Mesothelial cell of epicardium (in vitro differentiated cells): ENCODE measurements at places on chromosomes 5 and 9.

GRCh38 chr9:109035684-109036423 is 22.6 kb upstream of the CTNNAL1 start:
- no peak for DNase-seq

GRCh38 chr5:61115968-61116367 is 46.3 kb downstream of the SMIM15 start:
- no peak for DNase-seq

- no peak for DNase-seq
Measured at GRCh38 chr9:109108318-109108717, 11.4 kb downstream of the TMEM245 start.

DNA sequence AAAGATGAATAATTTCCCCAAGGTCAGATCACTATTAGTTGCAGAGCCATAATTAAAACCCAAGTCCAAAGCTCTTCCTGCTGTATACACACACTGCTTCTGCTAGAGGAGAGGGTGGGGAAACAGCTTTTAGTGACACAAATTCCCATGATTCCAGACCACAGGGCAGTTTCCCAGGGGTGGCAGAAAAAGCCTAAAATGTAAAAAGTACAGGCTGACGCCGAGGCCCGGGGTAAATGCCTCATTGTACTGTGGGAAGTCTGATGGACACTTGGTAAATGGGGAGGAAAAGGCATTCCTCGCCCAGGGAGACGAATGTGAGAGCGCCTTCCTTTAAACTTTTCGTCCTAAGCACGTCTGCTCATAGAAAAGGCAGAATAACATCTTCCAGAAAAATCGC is 65.7 kb downstream of the DENND1A start:
- DNase-seq: no peak

DNA sequence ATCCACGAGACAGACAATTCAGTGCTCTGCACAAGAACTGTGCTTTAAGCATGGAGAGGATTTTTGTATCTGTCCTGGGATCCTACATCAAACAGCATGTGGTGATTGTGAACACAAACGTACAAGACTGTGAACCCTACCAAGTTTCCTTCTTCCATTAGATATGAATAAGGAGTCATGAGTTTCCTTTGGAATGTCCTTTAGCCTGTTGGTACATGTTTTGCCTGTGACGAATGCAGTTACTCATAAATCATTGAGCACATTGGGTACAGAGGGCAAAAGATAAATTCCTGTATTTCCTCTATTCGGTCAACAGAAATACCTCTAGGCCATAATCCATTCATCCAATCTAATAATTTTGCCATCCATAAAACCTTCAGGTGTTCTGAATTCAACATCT is 61.5 kb downstream of the FXN start:
- DNase-seq: no peak

DNA sequence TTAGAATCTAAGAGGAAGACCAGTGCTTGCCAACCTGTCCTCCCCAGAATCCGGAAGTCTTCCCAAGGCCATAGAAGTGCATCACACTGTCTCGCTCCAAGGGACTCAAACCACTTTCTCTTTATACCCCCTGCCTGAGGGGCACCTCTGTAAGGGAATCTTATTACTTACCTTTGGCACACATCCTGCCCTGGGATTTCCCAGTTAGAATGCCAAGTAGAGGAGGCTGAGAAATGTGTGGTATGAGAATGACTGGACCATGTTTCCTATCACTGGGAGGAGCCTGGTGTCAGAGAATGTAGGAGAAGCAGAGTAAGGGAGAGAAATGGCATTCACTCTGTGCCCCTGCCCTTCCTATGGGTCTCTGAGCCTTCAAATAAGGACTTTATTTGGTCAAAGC is 85.8 kb downstream of the AOPEP start:
- no peak for DNase-seq

GRCh38 chr9:20240498-20240897 is 381.8 kb downstream of the MLLT3 start:
- DNase-seq: no peak

DNA sequence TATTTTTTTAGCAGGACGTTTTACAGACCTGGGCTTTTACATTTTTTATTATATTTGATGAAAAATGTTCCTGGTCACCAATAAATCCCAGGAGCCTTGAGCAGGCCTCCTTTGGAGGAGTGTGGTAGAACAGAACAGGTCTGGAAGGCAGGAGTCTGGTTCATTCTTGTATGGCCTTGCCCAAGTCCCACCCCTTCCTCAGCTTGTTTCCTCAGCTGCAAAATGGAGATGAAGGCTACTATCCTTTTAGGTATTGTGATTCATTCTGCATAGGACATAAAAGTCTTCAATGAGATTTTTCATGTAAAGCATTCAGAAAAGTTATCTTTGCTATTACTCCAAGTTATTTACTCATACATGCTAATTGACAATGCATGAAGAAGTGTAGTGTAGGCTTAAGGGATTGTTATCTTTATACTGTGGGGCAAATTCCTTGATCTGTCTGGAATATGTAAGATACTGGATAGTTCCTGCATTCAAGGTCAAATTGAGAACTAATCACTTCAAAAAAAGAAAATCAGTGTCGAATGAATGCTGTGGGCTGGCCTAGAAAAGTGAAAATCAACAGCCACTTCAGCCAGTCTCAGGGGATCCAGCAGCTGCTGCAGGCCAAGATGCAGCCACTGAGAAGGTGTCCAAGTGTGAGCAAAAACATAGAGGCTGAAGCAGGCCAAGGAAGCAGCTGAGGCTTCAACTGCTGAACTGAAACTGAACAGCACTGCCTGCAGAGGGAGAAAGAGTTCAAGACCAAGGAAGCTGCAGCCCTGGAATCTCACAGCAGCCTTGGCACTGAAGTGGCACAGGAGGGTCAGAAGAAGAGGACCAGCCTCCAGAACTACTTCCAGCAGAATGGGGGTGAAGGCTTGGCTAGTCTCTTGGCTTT is 15.5 kb upstream of the SLC36A3 start:
- no peak for DNase-seq

GRCh38 chr5:131647048-131647769 is 12.2 kb upstream of the RAPGEF6 start:
- DNase-seq: no peak

DNA sequence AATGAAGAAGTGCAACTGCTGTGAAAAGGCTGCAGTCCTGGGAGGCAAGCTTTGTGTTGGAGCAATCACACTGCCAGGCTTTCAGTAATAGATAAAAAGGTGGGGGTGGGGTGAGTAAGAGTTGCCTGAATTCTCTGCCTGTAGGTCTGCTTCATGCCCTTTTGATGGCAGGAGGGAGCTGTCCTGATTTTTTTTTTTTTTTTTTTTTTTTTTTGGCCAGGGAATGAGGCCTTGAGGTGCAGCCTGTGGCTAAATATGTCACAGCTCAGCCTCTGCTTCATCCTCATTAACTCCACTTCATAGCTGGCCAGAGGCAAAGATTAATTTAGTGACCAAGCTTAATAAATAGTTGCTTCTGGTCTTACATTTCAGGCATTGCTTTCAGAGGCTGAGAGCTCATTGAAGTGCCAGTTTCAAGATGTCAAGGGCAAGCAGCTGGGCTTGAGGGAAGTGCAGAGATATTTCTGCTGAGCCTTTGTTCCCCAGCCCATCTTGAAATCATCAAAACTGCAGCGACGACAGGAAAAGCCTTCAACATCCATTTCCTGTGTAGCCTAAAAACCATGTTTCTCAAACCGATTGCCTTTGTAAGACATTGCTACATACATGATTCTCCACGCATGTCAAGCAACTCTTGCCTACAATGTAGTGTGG is 134.7 kb downstream of the MACIR start:
- DNase-seq: no peak

DNA sequence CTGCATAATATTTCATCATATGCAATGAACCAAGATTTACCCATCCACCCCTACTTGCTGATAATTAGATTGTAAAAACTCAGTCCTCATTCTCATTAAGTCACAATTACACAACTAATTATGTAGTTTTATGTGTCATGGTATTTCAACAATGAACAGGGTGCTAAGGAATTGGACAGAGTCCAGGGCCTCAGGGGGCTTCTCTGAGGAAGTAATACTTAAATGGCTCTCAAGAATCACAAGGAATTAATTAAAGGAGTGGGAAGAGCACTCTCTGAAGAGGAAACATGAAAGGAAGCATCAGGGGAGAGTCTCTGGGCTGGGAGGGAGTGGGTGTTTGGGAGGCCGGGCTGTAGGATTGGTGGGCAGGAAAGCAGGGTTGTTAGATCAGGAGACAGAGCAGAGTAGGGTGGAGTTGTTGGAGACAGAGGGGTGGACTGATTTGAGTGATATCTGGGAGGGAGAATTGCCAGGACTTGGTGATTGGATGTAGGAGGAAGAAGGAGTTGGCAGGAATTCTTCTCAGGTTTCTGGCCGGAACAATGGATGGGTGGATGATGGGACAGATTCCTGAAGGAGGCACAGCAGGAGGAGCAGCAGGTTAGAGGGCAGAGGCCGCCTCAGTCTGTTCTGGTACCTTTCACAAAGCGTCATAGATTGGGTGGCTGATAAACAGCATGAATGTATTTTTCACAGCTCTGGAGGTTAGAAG is 23.0 kb upstream of the NSG2 start:
- DNase-seq: no peak

- no peak for DNase-seq
Measured at GRCh38 chr5:78809444-78809843, 160.9 kb upstream of the LHFPL2 start.

DNA sequence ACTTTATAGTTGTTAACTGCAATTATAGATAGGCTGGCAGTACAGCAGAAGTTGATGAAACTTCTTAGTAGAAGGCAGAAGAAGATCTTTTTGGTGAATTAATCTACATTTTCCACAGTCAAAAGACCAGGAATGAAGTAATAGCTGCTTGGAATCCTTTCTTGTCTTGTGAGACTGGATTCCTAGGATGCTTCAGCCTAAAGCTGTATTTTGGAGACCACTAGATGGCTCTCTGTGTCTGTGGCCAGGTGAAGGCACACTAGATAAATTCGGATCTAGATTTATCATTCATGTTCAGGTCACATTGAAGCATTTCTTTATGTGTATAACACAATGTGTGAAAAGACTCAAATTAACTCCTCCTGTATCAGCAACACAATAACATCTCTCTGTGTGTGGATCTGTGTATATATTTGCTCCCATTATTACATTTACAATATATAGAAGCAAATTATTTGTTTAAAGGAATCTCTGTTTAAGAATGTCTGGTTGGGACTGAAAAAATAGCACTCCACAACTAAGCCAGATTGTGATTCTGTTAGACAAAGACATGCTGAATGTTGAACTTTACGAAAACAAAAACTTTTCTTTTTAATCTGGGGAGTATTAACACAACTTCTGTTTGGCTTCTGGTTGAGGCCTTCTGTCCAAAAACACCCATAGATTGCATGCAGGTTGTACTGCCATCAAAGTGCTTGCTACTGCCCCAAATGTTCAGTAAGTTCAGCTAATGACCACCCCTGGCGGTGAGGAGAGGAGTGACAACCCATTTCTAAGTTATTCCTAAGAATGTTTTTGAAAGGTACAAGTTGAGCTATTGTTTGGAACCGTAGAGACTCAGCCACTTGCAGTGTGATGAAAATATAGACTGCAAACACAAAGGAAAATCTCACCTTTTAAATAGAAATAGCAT is 10.6 kb downstream of the GRIN3A start:
- DNase-seq: no peak

DNA sequence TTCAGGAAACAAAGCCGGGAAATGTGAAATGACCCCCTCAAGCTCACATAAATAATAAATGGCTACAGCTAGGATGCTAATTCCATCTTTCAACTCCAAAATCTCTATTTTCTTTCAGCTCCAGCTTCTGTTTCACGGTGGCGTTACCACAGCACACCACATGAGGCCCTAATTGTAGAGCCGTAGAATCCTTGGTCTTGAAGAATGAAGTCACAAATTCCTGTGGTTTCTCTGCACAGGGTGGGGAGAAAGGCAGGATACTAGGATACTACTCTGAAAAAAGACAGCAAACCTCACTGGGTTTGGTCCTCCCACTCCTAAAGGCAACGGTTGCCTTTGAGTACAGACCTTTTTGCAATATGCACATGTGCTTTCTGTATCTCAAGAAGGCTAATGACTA is 13.9 kb upstream of the RARS1 start:
- no peak for DNase-seq

GRCh38 chr9:121692606-121693387 is 41.4 kb downstream of the DAB2IP start:
- no peak for DNase-seq

- DNase-seq: no peak
Measured at GRCh38 chr5:41863871-41864486, 6.2 kb downstream of the OXCT1 start.

- DNase-seq: no peak
Measured at GRCh38 chr9:81999806-82000205, 11.2 kb downstream of the SPATA31D1 start.

GRCh38 chr9:97480174-97480573 is 21.3 kb upstream of the TMOD1 start:
- DNase-seq: no peak

- no peak for DNase-seq
Measured at GRCh38 chr5:79512049-79512448, 1.9 kb downstream of the HOMER1 start.
